ENCODE measurements at places on chromosomes 3 and 15.

GRCh38 chr15:85044894-85045293 is 63.2 kb downstream of the PDE8A start:
- no peak for DNase-seq

DNA sequence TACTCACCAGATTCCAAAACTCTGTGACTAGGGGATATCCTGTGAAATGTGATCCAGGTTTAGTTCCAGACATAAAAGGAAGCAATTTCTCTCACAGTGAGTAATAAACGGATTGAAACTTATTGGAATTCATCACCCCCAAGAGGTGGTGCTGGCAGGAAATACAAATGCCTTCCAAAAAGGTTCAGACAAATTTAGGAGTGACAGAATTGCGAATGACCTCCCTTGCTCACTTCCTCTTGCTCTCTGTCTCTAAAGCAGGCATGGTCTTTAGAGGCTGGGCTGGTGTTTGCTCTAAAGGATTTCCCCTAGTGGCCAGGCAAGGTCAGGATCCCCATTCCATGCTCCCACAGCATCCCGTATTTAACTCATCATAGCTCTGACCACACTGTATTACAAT is 449.4 kb upstream of the PPP2R3A start:
- peak; percentile 53 for DNase-seq

DNA sequence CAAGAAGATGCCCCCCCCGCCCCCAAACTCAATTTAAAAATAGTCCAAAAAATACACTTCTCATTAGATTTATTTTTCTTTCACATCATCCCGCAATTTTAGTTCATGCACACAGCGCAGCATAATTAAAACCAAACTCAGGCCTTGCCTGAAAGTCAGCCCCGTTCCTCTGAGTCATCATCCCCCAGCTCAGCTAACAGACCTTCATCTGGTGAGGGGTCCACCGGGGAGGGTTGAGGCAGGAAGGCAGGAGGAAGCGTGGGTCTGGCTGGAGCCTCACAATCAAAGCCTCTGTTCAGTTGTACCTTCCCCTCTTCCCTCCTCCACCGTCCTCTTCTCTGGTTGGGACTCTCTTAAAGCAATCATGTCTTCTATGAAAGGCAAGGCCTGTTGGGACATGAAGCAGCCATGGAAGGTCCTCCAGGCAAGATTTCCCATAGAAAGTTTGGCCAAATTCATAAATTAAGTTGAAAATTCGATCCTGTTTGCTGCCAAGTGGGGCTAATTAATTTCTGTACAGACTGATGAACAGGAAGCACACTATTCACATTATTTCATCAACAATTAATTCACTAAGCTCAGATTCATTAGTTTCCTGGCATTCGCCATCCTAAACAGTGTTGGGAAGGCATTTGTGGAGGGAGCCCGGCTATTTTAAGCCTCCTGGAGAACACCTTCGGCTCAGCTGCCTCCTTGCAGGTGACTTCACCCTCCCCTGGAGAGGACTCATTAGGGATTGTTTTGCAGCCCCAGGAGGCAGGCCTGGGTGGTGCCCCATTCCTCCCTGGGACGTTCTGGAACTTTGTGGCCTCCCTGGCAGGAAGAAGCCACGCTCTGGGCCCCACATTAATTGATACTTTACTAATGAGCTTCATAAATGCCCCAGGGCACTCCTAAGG is 72.3 kb upstream of the BNC1 start:
- no peak for DNase-seq

DNA sequence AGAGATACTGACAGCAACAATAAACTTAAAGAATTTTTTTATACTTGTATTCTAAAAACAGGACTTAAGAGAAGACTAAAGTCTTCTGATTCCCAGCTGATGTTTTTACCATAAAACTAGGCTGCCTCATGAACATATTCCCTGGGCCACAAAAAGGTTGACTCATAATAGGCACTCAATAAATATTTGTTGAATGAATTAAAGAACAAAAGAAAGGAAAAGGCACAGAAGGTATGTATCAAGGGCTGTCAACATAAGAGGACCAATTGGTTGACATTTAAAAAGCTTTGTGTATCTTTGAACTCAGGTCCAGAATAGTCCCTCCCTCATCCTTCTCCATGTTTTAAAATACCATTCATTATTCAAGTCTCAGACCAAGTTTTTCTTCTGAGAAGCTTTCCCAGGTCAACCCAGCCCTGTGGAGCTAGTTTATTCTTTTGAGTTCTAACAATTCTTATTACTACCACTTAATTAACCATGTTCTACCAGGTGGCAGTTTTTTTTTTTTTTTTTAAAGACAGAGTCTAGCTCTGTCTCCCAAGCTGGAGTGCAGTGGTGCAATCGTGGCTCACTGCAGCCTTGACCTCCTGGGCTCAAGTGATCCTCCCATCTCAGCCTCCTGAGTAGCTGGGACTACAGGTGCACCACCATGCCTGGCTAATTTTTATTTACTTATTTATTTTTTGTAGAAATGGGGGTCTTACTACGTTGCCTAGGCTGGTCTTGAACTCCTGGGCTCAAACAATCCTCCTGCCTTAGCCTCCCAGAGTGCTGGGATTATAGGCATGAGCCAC is 17.5 kb upstream of the ARHGEF3 start:
- no peak for DNase-seq

GRCh38 chr3:30567139-30567753 is 39.2 kb upstream of the TGFBR2 start:
- DNase-seq: no peak

- DNase-seq: no peak
These were observed 36.8 kb downstream of the EID1 start for GRCh38 chr15:48914717-48915116.

DNA sequence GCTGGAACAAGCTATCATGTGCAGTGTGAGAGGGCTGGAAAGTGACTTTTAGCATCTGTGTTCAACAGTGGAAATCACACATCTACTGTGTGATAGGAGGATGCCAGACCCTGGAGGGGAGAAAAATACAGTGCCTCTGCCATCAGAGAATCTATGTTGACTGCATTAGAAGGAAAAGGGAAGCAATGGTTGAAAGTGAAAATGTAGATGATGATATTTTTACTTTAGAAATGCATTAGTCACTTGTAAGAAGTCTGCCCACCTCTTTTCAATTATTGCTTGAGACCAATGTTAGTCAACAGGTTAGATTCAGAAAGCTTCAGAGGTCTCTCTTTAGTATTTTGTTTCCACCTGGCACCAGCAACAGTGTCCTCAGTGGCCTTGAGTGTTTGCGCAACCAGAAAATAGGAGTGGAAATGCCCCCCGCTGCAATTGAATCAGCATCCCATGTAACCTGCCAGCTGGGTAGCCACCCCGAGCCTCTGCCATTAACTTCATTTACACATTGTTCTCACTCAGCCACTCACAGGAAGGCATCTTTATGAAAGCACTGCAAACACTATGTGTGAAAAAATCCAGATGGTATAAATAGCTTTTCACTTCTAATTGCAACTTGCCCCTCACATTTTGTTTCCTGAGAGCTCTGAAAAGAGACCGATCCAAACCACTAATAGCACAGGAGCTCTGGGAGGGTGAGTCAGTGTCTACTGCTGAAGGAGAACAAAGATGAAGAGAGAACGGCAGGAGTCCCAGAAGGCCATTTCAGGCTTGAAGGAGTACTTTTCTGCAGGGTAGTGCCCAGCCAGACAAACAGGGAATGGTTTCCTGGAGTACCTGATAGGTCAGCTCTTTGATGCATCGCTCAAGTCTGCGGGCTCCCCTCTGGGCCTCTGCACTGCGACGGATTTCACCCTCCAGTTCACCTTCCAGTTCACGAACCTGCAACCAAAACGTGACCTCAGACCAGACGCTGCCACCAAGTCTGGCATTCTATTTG is 92.1 kb downstream of the HHLA2 start:
- no peak for DNase-seq

GRCh38 chr3:119230745-119231144 is 9.9 kb downstream of the B4GALT4 start:
- no peak for DNase-seq

DNA sequence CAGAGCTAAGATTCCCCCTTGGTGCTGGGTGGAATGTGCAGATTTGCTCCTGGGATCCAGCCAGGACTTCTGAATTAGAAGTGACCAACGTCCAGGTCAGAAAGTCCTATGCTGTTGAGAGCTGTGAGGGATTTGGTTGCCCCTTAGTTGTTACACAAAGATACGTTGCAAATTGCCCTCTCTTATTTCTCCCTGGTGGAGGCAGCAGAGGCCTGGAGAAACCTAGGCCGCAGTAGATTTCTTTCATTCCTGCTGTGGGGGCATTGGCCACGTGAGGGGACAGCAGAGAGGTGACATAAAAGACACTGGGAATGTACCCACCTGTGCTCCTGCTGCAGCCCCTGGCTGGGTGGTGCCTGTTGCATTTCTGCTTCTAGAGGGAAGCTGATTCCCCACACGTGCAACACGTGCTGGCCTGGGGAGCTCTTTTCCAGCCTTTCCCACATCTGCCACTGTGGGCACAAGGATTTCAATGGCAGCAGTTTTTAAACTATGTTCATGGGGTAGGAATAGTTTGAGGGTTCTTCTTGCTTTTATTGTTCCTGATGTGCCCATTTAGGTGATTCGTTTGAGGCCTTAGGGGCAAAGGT is 65.7 kb downstream of the SYNM start:
- no peak for DNase-seq

GRCh38 chr3:126773167-126773566 is 69.1 kb downstream of the CHCHD6 start:
- DNase-seq: no peak

GRCh38 chr3:63580151-63580550 is 72.3 kb upstream of the SNTN start:
- DNase-seq: no peak
